ENCODE measurements at places on chromosomes 13 and 19.

- DNase-seq: no peak
These were observed 96.7 kb downstream of the PCDH9 start for GRCh38 chr13:67133476-67133875.

DNA sequence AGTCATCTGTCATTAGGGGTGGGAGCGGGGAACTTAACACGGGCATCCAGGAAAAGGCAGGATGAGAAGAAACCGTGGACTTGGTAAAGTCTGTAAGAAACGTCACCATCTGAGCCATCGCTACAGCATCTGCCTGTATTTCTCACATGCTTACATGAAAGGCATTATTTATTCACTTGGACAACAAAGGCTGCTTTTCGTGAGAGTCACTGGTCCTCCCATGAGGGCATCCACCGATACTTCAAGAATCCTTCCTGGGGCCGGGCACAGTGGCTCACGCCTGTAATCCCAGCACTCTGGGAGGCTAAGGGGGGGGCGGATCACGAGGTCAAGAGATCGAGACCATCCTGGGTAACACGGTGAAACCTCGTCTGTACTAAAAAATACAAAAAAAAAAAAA lies 16.1 kb downstream of the ZNF446 start:
- no peak for DNase-seq

DNA sequence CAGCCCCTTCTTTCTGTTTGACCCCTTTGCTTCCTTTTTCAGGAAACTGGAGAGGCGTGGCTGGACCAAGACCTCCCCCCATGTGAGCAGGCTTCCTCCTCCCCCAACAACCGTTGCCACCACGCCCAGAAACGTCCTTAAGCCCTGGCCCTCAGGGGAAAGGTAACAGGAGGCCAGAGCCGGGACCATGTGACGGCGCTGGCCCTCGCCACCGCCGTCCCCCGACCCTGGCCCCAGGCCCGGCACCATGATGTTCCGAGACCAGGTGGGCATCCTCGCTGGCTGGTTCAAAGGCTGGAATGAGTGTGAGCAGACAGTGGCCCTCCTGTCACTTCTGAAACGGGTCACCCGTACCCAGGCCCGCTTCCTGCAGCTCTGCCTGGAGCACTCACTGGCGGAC lies 14.4 kb downstream of the SAMD4B start:
- no peak for DNase-seq

DNA sequence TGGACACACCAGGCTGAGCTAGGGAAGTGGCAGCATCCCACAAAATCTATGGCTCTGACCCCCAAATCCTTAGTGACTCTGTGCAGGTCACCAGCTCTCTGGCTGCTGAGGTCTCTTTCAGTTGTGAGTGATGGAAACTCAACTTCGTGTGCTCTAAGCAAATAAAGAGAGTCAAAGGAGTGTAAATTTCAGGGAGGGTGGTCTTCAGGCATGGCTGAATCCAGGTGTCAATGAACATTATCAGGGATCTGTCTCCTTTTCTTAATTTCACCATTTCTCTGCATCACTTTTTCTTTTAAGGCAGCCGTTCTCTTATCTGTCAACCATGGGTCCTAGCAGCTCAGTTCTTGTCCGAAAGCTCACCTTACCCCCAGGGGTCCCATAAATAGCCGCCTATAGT lies 6.2 kb downstream of the CYP4F12 start:
- no peak for DNase-seq

DNA sequence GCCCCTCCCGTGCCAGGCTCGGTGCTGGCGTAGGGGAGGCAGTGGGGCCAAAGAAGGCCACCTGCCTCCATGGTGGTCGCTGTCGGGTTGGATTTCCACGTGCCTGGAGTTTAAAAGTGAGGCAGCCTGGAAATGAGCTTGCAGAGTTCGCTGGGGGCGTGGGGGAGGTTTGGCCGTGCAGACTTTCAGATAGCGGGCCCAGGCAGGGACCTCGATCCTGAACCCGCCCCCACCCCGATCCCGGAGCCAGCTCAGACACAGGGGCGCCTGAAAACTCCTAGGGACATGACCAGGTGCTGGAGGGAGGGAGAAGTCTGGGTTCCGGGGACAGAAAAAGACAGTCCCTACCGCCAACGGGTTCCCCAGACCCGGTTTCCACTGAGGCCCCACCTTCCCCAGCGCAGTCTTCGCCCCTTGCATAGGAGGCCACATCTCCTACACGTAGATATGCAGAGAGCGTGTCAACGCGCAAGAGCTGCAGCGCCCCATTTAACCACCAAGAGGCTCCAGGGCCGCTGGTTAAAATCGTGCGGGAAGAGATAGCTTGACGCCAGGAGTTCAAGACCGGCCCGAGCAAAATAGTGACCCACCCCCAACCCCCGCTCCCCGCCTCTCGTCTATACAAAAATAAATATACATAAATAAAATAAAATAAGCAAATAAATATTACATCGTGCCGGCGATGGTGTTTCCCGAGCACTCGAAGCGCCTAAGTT lies 8.5 kb downstream of the CCDC8 start:
- no peak for DNase-seq

GRCh38 chr19:32358321-32358720 lies 12.9 kb downstream of the ZNF507 start:
- DNase-seq: no peak

DNA sequence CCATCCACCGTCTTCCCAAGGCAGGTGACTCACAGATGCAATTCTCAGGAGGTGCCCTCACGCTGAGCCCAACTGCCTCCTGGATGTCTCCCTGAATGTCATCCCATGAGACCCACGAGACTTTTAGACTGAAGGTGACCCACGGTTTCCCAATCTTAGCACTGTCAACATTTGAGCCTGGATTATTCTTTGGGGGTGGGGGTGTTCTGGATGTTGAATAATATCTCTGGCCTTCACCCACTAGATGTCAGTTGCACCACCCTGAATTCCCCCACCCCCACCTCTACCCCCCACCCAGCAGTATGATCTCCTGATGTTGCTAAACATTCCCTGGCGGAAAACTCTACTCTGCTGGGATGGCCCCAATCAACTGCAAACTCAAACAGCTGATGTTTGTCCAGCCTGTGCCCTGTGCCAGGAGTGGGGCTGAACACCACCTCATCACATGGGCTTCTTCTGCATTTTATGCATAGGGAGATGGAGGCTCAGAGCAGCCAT lies 2.2 kb upstream of the CYP4F22 start:
- no peak for DNase-seq

GRCh38 chr19:45477186-45477585 lies 9.4 kb downstream of the FOSB start:
- no peak for DNase-seq
